Activated naive CD8-positive, alpha-beta T cell treated with anti-CD3 and anti-CD28 coated beads, Interleukin-2, amount 10 ng/mL, durations not matched to agents 7 days and 5 days (primary cell): ENCODE measurements at places on chromosomes 7 and 10. TPM values are rescaled to one million over a fixed set of nuclear protein-coding genes. Genes with fewer than 3 reads are reported as not detected.

- no peak for DNase-seq
Measured at GRCh38 chr10:10623958-10624566, 393.6 kb upstream of the CELF2 start.

DNA sequence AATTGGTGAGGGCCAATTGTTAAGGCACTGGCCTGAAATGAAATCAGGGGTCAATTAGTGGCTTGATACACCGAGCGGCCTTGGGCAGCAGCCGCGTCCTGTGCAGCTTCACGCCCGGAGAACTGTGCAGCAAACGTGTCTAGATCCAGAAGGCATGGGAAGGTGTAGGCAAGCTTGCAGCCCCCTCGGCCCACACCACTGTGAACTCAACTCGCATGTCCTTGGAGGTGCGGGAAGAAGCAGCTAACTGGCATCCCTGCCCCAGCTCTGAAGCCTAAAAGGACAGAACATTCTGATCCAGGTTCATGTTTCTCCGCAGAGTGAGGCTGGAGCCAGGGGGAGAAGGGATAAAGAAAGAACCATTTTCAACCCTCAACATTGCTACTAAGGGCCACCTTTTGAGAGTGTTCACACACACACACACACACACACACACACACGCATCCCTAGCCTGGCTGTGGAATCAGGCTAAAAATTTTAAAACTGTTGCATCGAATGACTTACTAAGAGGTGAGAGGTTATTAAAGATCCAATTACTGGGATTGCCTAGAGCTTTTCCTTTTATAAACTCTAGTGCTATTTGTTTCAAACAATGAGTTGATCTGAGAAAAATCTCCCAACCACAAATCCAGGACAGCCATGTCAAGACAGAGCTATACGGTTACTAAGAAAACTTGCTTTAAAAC is 104.0 kb downstream of the PARP12 start:
- no peak for DNase-seq

DNA sequence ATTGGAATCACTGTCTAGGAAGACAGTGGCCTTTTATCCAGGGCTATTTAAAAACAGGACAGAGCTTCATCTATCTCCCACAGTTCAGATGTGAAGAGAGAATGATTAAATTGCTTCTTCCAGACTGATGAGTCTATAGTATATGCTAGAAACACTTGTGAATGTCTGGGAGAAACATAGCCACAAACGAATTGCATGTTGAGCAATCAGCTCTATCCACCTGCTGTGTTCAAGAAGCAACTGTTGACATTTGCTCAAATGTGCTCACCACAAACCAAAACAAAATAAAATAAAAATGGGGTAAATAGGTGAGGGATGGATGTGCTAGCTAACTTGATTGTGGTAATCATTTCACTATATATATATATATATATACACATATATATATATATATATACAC is 195.1 kb downstream of the HECW1 start:
- DNase-seq: no peak

The ADAMTS14 gene
- not detected for total RNA-seq

DNA sequence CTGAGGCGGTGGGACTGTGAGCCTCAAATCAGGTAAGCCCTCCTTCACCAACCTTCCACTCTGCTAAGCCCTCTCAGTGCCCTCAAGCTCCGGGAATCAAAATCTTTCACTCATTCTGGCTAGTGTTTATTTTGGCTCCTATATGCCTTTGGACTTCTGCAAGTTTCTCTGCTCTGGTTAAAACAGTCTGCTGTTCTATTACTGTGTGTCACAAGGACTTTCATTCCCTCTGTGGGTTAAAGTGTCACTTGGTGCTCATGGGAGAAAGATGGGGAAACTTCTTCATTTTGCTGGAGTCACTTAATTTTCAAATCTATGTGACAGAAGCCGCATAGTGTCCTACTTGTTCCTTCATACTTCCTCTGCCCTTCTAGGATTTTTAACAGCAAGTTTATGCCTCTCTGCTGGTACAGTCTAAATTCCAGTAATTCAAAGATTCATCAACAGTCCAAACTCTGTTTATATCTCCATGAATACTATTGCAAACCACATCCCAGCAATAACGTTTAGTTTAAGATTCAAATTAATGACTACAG is 61.3 kb downstream of the CD36 start:
- DNase-seq: no peak

The ZNF467 gene
- total RNA-seq: 0.83 TPM

DNA sequence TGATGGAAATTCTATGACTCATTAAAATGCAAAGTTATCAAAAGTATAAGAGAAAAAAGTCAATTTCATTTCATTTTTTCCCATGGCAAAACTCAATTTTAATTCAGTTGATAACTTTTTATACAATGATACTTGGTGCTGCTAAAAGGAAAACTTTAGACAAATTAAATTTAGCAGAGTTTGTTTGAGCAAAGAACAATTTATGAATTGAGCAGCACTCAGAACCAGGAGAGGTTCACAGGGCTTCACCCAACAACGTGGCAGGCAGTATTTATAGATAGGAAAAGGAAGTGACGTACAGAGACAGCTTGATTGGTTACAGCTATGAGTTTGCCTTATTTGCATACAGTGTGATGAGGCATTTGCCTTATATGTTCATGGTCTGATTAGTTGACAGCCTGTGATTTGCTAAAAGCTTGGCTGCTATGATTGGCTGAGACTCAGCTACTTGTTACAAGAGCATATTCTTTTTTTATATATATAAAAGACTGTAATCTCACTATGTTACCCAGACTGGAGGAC is 157.2 kb upstream of the CELF2 start:
- no peak for DNase-seq

DNA sequence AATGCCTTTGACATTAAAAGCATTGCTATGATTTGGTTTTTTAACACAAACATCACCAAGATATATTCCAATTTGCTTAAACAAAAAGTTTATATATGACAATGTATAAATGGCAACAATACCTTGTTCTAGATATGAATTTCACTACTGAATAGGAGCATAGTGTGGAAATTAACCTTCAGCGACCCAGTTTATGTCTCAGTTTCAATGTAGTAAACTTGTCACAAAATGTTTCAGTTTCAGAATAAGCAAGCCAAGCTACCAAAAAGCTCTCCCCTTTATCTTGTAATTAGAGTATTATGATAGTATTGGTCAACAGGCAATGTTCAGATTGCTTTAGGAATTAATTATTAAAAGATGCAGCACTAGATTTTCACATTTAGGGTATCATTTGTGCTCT is 99.6 kb upstream of the PCDH15 start:
- DNase-seq: no peak

DNA sequence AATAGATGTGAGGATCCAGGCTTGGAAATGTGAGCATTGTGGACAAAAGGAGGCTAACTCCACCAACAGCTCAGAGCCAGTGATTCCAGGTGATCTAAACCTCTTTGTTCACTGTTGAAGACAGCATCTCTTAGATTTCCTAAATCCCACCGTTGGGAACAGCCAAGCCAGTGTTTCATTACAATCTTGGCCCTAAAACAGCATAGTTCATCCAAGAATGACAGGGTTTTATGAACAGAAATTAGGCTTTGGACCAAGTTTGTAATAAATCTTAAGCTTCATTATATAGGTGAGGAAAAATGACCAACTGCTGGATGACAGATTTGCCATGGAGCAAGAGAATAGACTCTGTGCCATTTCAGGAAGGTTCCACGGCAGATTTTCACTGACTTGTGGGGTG is 65.8 kb downstream of the MTURN start:
- no peak for DNase-seq

GRCh38 chr10:119769886-119770285 is 44.0 kb downstream of the INPP5F start:
- DNase-seq: no peak

The CALCR gene
- not detected for total RNA-seq

The ACTA2 gene
- total RNA-seq: 13.8 TPM

DNA sequence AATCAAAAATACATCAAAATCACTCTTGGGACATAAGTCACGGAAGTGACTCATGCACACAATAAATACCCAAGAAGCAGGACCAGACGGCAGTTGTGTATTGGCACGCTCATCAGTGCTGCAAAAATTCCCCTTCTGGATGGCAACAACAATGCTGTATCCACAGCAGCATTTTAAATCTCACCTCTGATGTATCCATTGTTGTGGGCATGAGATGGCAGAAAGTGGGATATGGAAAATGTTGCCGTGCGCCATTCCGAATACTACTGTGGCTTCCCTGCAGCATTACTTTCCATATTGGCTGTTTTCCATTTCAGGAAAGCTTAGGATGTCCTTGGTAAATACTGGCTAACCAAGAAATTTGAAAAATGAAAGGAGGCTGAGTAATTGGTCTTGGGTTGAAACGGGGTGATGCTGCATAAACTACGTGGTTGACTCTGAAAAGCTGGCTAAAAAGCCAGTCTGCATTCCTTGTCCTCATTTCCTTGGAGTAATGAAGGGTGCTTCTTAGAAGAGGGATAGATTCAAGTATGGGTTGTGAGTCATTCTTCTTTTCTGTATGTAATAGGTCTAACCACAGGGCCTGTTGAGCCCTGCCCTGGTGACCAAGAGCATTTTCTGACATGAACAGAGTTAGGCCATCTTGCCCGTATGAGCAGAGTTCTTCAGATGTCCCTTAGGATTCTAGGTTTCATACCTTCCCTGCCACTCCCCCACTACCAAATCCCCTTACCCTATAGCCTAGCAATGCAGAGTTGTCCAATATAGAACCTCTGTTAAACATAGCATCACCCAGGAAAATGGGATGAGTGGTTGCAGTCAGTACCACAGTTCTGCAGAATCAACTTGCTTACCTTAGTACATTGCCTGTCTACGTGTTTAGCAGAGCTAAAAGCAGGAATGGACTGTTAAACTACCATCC is 36.3 kb upstream of the TOMM7 start:
- DNase-seq: no peak

The NPY4R gene
- total RNA-seq: not detected

- peak; percentile 17 for DNase-seq
Measured at GRCh38 chr7:45180084-45180986, 22.7 kb downstream of the RAMP3 start.

DNA sequence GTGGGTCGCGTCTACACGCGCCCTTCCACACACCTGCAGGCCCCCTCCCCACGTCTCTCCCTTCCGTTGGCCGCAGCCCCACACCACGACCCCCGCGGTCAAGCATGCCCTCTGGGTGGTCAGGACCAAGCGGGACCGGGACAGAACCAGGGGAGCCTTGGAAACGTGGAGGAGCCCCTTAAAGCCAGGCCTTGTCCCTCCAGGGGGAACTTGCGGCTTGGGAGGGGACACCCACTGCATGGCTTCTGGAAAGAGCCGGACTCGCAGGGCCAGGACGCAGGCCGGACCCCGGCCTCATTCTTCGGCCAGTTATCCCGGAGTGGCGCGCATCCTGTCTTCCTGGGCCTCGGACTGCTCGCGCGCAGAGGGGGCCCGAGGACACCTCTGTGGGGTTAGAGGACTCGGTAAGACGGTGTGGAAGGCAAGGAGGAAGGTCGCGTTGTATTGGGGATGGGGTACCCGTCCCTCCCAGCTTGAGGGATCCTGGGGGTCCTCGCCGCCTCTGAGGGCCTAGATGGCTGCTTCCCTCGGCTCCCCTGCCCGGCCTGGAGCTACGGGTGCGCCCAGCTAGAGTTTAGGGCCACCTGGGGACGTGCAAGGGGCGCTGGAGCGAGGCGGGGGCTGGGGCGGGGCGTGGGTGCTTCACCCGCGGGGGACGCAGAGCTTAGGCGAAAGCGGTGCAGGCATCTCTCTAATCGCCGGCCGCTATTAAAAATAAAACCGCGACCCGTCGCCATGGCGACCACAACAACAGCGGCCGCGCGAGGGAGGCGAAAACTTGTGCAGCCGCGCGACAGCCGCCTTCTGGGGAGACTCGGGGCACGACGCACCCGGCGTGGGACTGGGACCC is 1.8 kb upstream of the PDGFA start:
- DNase-seq: peak; percentile 41

GRCh38 chr7:71239586-71240268 is 107.8 kb downstream of the GALNT17 start:
- DNase-seq: no peak

The CHN2 gene
- total RNA-seq: 7.2 TPM

DNA sequence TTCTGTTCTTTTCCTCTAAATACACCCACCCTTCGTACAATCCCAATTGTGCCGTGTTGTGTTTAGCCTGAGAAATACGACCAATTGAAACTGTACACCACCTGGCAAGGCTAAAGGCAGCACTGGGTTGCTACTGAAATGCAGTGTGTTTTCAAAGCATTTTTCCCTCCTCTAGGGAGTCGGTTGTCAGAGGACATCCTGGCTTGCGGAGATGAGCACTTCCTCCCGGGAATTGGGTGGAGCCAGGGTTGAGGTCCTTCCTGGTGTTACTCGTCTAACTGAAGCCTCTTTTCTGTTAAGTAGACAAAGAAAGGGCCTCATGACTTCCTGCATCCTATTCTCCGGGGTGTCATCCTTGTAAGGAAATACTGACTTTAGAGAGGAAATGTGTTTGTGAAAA is 133.5 kb downstream of the MTPAP start:
- DNase-seq: no peak

DNA sequence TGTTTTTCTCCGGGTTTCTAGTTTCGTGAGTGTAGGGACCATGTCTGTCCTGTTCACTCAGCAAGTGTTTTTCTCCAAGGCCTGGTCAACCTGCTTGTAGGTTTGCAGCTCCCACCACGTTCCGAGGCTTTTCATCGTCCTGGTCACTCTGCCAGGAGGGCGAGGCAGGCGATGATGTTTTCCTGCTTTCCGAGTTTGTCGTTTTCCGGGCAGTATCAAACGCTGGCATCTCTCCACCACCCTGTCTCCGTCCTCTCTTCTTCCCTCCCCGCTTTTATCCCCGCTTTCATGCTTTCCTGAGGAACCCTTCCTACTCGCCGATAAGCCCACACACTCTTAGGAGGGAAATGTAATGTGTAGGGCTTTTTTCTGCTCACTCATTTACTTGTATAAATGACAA is 11.2 kb downstream of the IQCE start:
- no peak for DNase-seq

DNA sequence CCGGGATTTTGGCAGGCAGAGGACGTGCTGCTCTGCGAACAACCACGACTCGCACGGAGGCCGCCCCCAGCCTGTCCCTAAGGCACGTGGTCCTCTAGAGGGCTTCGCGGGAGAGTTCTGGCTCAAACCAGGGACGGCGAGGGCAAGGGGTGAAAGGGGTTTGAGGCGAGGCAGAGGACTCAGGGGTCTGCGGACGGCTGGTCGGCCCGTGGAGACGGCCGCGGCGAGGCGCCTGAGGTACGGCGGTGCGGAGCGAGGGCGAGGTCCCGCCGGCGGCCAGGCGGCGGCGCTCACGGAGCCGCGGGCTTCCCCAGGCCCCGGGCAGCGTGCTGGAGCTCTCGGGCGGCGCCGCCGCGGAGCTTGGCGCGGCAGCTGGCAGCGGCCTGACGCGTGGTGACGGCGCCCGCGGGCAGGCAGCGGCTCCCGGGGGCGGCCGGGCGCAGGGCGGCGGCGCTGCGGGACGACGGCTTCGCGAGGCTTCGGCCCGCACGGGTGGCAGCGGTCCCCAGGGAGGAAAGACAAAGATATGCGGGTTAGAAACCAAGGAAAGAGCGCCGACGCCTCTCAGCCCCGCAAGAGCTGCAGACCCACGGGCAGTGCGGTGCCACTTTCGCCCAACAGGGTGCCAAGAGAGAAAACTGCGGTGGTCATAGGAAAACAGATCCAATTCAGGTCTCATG is 44.8 kb downstream of the ZNF800 start:
- peak; percentile 85 for DNase-seq

The PCLO gene
- not detected for total RNA-seq

The PIK3AP1 gene
- 5.3 TPM for total RNA-seq

GRCh38 chr10:103576076-103576471 is 82.6 kb downstream of the NEURL1 start:
- DNase-seq: no peak
